HT1080 (cell line): ENCODE measurements at places on chromosomes 11 and 22.

- no peak for DNase-seq
These were observed 7.0 kb downstream of the PITPNB start for GRCh38 chr22:27912101-27912500.

GRCh38 chr11:1650918-1651262 lies 21.3 kb downstream of the KRTAP5-5 start:
- no peak for DNase-seq

DNA sequence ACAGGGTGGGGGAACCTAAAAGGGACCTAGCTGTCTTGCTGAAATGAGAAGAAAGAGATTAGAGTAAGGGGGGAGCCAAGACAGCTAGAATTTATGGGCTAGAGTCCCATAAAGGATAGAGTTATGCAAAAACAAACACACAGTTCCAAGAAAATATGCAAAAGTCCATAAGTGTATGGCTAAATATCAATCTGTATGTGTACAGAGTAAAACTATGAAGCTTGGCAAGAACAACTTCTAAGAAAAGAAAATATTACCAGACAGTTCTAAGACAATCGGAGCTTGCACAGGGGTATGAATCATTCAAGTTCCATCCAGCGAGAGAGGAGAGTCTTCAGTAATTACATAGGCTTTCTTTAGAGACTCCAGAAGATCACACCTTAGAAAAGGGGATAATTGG lies 41.8 kb downstream of the GDPD4 start:
- no peak for DNase-seq

DNA sequence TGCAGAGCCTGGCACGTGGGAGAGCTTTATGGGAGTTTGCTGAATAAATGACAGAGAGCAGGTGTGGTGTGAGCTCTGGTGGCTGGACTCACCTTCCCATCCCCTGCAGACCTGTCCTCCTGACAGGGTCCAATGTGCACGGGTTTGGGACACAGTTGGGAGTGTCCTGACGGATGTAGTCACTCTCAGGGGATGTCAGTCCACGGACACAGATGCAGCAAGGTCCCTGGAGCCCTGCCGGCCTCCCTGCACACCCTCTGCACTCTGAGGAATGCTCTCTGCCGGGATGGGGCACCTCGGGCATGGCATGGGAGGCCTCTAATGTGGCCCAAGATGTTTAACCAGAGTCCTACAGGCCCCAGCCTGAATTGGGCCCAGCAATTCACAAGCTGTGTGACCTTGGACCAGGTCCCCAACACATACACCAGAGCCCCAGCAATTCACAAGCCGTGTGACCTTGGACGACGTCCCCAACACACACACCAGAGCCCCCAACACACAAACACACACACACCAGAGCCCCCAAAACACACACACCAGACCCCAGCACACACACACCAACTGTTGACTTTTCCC lies 30.0 kb upstream of the RFPL3 start:
- DNase-seq = no peak

- no peak for DNase-seq
These were observed 62.2 kb upstream of the HEPHL1 start for GRCh38 chr11:93958991-93959390.

GRCh38 chr11:120936356-120936755 lies 87.5 kb upstream of the TBCEL start:
- no peak for DNase-seq

DNA sequence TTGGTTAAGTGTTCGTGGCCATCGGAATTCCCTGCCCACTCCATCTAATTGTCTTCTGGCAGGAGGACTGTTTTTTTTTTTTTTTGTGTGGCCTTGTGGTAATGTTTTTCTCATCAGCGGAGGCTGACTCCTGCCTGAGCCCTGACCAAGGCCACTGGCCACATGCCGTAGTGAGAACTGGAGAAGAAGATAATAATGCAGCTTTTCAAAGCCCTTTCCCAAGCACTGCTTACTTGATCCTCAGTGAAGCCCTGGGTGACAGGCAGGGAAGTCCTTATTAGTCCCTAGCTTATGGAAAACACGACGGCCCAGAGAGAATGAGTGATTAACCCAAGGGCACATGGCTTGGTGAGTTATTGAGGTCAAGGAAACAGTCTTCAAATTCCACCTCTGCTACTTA lies 71.2 kb downstream of the ADM start:
- no peak for DNase-seq
